ENCODE measurements at places on chromosomes 4 and X.

- DNase-seq: no peak
These were observed 95.0 kb downstream of the BANK1 start for GRCh38 chr4:101885574-101885973.

- DNase-seq: no peak
These were observed 95.2 kb downstream of the DCLK2 start for GRCh38 chr4:150173432-150173861.

DNA sequence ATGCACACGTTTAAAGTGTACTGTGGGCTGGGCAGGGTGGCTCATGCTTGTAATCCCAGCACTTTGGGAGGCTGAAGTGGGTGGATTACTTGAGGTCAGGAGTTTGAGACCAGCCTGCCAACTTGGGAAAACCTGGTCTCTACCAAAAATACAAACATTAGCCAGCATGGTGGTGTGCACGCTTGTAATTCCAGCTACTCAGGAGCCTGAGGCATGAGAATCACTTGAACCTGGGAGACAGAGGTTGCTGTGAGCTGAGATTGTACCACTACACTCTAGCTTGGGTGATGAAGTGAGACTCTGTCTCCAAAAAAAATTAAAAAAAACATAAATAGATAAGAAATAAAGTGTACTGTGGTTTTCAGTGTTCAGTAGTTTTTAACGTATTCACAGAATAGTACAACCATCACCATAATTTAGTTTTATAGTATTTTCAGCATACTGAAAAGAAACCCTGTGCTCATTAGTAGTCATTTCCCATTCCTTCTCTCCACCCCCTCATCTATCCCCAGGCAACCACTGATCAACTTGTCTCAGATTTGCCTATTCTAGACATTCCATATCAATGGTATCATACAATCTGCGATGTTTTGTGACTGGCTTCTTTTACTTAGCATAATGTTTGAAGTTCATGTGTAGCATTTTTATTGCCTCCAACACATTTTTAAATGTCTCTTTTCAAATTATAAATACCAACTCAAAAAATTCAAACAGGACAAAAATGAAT is 19.1 kb downstream of the SLAIN2 start:
- no peak for DNase-seq

DNA sequence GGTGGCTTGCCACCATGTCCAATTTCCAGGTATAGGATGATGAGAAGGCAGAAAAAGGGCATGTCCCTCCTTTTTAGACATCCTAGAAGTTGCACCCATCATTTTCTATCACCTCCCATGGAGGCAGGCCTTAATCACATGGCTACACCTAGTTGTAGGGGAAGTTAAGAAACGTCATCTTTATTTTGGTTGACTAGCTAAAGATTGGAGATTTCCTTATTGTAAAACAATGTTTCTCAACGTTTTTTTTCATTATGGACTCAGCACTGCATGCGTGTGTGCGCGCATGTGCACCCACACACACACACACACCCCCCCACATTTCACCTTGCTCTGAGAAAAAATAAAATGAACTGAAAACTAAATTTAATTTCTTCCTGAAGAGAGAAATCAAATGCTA is 2.0 kb upstream of the CXCL9 start:
- DNase-seq: no peak
